ENCODE measurements at places on chromosomes 4 and X. TPM values are rescaled to one million over a fixed set of nuclear protein-coding genes. Genes with fewer than 3 reads are reported as not detected.

The HSFX1 gene
- 0.50 TPM for total RNA-seq

The IGFBP7 gene
- total RNA-seq, result 191 TPM

The FGD1 gene
- total RNA-seq, result 6.8 TPM

The ALAS2 gene
- not detected for total RNA-seq

The PAGE1 gene
- not detected for total RNA-seq

The KLHL13 gene
- 0.39 TPM for total RNA-seq

All from A549 treated with CpdA at 1 μM for 4 hours (cell line).